Dermis microvascular lymphatic vessel endothelial cell (primary cell): ENCODE measurements at places on chromosomes 6 and 20. TPM values are rescaled to one million over a fixed set of nuclear protein-coding genes. Genes with fewer than 3 reads are reported as not detected.

The PCIF1 gene
- 7.2 and 11.5 TPM in 2 replicates for total RNA-seq

The CALHM4 gene
- 0.13 TPM in 1 of 2 replicates, not detected in the other for total RNA-seq

The PABPC1L gene
- 0.64 and 1.3 TPM in 2 replicates for total RNA-seq

The NFATC2 gene
- total RNA-seq: 2.4 and 2.7 TPM in 2 replicates
